Neural progenitor cell (in vitro differentiated cells): ENCODE measurements at places on chromosomes 2 and 18. TPM values are rescaled to one million over a fixed set of nuclear protein-coding genes. Genes with fewer than 3 reads are reported as not detected.

ARHGAP15 gene
- 2.5 and 5.9 TPM in 2 replicates for total RNA-seq

CCDC138 gene
- total RNA-seq, result 47.2 and 92.6 TPM in 2 replicates

PDE11A gene
- total RNA-seq, result 0.13 and 0.62 TPM in 2 replicates

SERPINB7 gene
- total RNA-seq, result not detected in 2 replicates

ACVR1 gene
- total RNA-seq, result 8.2 and 14.0 TPM in 2 replicates

CDKL4 gene
- not detected in 2 replicates for total RNA-seq

ADRA2B gene
- 3.0 and 10.5 TPM in 2 replicates for total RNA-seq

DNA sequence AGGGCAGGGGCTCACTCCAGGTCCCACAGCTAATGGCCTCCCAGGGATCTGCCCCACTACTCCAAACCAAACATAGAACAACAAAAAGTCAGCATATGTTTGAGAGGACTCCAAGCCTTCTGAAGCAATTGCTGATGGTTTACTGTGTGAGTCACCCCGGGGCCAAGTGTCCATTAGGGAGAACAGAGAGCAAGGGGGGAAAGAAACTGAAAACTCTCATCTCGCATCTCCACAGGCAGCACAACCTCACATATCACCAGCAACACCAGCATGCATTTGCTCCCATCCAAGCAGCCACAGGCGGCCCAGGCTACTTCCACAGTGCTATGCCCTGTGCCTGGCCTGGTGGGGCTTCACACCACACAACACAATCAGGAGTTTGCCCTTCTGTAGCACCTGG, 39.1 kb downstream of the CYRIA start:
- DNase-seq, result no peak
- no peaks in the 10 kb centered on the region for H3K27me3 ChIP-seq
- H3K36me3 ChIP-seq, result no peaks in the 10 kb centered on the region
- H3K4me3 ChIP-seq, result no peak overlapping the region
- peaks cover 15% of the 10 kb centered on the region for H3K4me1 ChIP-seq

- peak; percentile 73 for DNase-seq
- no peaks in the 10 kb centered on the region for H3K36me3 ChIP-seq
- H3K4me1 ChIP-seq, result peaks cover 20% of the 10 kb centered on the region
- H3K4me3 ChIP-seq, result no peak overlapping the region
- H3K27me3 ChIP-seq, result no peaks in the 10 kb centered on the region
- no peak overlapping the region for H3K27ac ChIP-seq
These were observed 93.0 kb upstream of the MCFD2 start for GRCh38 chr2:47008381-47009252.

DNA sequence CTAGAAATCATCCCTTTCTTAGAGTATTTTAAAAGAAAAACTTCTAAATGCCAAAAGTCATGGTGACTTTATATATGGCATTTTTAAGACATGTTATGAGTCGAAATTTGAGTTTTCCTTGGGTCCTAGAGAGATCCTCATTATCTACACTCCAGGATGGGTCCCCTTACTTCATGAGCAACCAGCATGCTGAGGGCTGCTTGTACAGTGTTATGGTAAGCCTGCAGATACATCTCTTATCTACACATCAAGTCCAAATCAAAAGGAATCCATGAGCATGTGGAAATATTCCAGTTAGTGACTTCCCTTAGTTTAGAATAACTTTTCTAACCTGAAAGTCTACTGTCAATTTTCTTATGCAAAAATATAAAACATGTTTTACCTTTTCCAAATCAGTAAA, 58.7 kb downstream of the SLC66A3 start:
- no peak overlapping the region for H3K4me3 ChIP-seq
- H3K4me1 ChIP-seq, result no peaks in the 10 kb centered on the region

DNA sequence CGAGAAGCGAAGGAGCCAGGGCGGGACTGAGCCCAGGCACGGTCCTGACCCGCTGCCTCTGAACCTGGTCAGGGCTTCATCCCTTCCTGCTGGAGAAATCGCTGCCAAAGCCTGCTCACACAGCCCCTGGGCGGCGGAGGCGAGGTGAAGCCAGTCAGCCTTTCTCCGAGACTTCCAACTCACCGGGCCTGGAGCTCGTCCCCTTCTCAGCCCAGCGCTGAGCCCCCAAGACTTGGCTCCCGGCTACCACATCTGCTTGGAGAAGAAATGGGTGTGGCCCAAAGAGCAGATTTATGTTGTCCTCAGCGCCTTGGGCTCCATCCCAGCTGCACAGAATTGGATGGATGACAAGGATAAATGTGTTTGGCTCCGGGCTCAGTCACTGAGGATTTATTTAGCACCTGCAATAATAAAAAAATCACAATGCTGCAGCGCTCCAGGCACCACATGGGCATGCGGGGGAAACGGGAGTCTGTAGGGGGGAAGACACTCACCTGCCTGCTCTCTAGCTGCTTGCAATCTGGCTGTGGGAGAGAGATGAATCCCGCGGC, 64.9 kb downstream of the ACTR2 start:
- DNase-seq, result no peak
- no peak overlapping the region for H3K27ac ChIP-seq
- no peak overlapping the region for H3K4me3 ChIP-seq
- no peaks in the 10 kb centered on the region for H3K36me3 ChIP-seq
- peaks cover 1% of the 10 kb centered on the region for H3K27me3 ChIP-seq
- H3K4me1 ChIP-seq, result peaks cover 20% of the 10 kb centered on the region

DNA sequence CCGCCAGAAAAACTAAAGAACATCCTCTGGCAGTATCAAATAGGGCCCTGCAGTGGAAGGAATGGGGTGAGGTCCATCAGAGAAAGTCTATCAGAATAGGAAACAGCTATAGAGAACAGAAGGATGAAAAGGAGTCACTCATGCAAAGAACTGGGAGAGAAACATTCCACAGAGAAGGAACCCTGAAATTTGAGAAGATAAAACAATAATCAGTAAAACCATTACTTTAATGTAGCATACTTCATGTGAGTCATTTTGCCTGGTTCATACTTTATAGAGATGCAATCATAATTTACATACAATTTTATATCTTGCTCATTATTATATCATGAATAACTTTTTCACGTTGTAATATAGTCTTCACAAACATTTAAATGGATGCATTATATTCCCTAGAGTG, 402.2 kb downstream of the NCKAP5 start:
- H3K4me3 ChIP-seq, result no peak overlapping the region
- no peak for DNase-seq
- H3K27me3 ChIP-seq, result no peaks in the 10 kb centered on the region
- H3K36me3 ChIP-seq, result no peaks in the 10 kb centered on the region

DNA sequence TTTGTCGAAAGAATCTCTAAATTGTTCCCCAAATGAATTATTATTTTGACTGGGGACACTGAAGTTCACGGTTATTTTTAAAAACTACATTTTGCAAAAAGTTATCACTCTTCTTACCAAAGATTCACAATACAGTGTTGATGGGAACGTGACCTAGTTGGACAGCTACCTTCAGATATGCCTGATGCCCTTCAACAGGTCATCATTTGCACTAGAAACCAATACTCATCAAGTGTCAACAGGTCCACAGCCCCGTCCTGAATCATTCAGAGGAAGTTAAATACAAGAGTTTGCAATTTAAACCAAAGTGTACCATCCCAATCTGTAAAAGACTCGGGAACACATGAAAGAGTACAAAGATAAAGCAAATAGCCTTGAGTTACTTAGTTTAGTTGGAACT, 28.3 kb downstream of the BCL2 start:
- DNase-seq, result no peak
- H3K27me3 ChIP-seq, result no peaks in the 10 kb centered on the region

DNA sequence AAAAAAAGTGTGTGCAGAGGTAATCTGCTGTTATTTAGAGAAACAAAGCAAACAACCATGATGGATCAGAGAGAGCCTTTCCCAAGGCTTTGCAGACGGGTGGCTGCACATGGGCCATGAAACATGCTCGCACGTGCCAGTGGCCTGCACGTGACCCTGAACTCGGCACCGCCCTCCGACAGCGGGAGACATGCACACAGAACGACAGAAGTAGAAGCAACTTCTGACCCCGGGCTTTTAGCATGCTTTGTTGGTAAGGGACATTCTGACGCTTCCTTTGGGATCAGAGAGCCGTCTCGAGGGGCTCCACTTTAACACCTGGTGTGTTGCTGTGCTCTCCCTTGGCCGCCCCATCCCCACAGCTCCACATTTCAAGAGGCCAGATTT, 112.5 kb downstream of the KCNF1 start:
- no peak for DNase-seq
- no peaks in the 10 kb centered on the region for H3K4me1 ChIP-seq
- H3K4me3 ChIP-seq, result no peak overlapping the region

DNA sequence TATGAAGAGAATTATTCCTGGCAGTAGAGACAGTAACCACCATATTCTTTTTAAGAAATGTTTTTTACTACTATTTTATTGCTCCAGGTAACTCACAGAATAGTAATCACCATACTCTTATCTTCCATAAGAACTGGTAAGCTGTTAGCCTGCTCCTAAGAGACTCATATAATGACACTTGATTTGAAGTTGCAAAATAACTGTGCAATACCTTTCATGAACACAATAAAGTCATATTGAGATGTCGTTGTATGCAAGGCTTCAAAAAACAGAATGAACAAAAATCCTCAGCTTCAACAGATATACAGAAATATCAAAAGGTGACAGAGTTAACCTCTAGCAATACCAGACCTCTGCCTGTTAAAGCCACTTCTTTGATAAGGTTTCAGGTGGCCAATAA, 360.1 kb downstream of the NBAS start:
- no peak overlapping the region for H3K4me3 ChIP-seq
- H3K36me3 ChIP-seq, result no peaks in the 10 kb centered on the region
- no peaks in the 10 kb centered on the region for H3K4me1 ChIP-seq
- no peak overlapping the region for H3K27ac ChIP-seq
- H3K27me3 ChIP-seq, result no peaks in the 10 kb centered on the region

DNA sequence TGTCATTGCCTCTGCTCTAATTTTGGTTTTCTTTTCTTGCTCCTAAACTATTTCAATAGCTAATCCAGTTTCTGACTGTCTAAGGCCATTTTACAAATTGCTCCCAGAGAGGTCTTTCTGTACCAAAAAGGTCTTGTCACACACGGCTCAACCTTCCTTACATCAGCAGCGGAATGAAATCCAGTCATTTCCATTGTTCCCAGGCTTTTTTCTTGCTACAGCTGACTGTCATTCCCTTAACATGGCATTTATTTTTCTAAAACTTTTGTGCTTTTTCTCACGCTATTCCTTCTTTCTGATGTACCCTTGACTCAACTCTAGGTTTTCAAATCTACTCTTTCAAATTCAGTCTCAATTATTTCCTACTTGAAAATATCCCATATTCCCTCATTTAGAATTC, 24.3 kb downstream of the FAM171B start:
- no peaks in the 10 kb centered on the region for H3K36me3 ChIP-seq
- peaks cover 51% of the 10 kb centered on the region for H3K4me1 ChIP-seq
- peak; percentile 35 for DNase-seq
- no peaks in the 10 kb centered on the region for H3K27me3 ChIP-seq
- H3K4me3 ChIP-seq, result no peak overlapping the region

GRCh38 chr2:131394147-131394931, 30.4 kb upstream of the RAB6D start:
- no peak overlapping the region for H3K27ac ChIP-seq
- peak overlapping the region; percentile 54 for H3K4me3 ChIP-seq
- H3K27me3 ChIP-seq, result peaks cover 22% of the 10 kb centered on the region
- no peaks in the 10 kb centered on the region for H3K36me3 ChIP-seq

- H3K36me3 ChIP-seq, result no peaks in the 10 kb centered on the region
- no peak overlapping the region for H3K27ac ChIP-seq
- peaks cover 19% of the 10 kb centered on the region for H3K4me1 ChIP-seq
- H3K4me3 ChIP-seq, result no peak overlapping the region
- no peaks in the 10 kb centered on the region for H3K27me3 ChIP-seq
- no peak for DNase-seq
These were observed 103.3 kb downstream of the ST6GAL2 start for GRCh38 chr2:106782681-106783080.

GRCh38 chr2:36512705-36513104, 85.3 kb downstream of the FEZ2 start:
- no peaks in the 10 kb centered on the region for H3K27me3 ChIP-seq
- DNase-seq, result no peak
- H3K4me1 ChIP-seq, result no peaks in the 10 kb centered on the region
- no peaks in the 10 kb centered on the region for H3K36me3 ChIP-seq
- no peak overlapping the region for H3K4me3 ChIP-seq

- no peak overlapping the region for H3K27ac ChIP-seq
- no peak for DNase-seq
- H3K27me3 ChIP-seq, result no peaks in the 10 kb centered on the region
- H3K36me3 ChIP-seq, result no peaks in the 10 kb centered on the region
These were observed 32.2 kb downstream of the SGPP2 start for GRCh38 chr2:222456479-222457077.
